ELF-1 (cell line): ENCODE measurements at places on chromosomes 5 and 9.

- no peak for DNase-seq
These were observed 220.2 kb downstream of the EFNA5 start for GRCh38 chr5:107450531-107450930.

DNA sequence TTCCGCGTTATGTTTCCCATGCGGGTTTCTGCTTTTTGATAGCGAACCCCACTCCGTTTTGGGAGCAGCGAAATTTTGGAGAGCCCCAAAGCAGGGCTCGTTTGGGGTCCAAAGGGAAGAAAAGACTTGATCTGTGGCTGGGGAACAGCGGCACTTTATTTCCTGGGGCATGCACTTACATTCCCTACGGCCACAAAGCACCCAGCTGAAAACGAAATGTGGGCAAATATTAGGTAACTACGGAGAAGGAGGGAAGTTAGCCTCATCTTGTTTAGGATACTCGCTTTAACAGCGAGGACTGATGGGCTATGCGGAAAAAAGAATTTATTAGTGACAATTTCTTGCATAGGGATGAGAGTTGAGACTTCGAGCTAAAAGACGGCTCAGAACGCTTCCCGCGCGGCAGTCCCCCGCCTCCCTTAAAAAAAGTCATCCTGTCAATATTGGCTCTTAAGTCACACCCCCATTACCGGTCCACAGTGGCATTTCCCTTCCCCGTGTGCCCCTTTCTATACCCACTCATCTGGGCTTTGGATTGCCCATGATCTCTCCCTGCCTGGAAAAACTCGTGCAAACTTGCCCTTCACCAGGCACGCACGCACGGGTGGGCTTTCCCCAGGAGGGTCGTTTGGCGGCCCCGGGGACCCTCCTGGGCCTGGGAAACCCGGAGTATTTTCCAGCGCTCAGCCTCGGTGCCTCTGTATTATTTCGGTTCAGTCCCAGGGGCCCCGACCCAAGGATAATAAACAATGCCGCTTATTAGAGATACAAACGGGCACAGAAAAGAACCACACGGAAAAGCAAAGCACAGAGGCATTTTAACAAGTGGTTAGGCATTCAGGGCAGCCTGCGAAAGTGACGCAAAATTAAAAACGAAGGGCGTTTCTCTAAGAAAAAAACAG, 35.8 kb upstream of the NFIB start:
- peak; percentile 44 for DNase-seq

- no peak for DNase-seq
These were observed 287.2 kb downstream of the CTNND2 start for GRCh38 chr5:11617080-11617479.

GRCh38 chr9:127128341-127129072, 6.1 kb upstream of the ANGPTL2 start:
- DNase-seq = no peak

DNA sequence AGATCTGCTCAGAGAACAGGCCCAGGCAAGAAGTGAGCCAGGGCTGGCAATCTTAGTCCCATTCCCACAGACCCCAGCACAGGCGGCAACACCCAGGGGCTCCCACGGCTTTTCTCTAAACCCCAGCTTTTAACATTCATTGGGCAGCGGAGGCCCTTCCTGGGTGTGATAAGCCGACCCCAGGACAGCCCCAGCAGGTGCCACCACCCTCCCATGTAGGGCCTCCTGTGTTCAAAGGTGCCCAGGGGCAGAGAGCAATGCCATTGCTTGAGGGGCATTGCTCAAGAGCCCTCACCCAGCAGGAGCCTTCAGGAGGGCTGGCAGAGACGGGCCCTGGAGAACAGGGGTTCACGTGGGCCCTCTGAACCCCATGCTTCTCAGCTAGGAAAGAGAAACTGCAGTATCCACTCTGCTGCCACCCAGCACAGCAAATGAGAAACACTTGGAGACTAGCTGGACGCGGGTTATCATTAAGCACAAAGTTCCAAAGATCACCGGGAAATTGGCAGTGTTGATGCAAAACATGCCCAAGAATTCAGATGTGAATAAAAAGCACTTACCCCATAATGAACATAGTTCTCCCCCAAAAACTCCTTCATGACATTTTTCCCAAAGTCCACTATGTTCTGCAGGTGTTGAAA, 13.9 kb downstream of the IPPK start:
- no peak for DNase-seq

DNA sequence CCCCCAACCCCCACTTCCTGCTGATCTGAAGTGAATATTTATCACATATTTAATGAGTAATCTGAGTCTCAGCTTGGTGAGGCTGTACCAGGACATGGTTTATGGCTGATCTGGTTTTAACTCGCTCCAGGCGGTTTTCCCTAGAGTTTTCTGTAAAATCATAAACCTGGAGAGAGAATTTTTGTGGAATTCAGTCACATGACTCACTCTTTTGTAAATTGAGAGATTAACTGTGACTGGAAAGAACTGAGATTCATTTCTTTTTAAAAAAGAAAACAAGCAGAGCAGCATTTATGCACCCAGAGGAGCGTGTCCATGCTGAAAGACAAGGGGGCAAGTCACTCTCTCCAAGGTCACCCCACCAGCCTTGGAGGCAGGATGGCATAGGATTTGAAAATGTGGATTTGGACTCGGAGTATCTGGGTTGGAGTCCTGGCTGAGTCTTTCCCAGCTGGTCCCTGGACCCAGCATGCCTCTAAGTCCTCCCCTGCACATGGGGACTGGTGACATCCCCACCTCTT, 81.8 kb downstream of the ZNF618 start:
- no peak for DNase-seq

GRCh38 chr9:127521919-127522304, 70.6 kb downstream of the LRSAM1 start:
- DNase-seq = no peak

- DNase-seq = peak; percentile 45
These were observed 227.2 kb upstream of the ZNF608 start for GRCh38 chr5:124973661-124974060.

- no peak for DNase-seq
These were observed 566.7 kb upstream of the KLF4 start for GRCh38 chr9:108056084-108056804.
